Activated naive CD4-positive, alpha-beta T cell (primary cell): ENCODE measurements at places on chromosomes 1 and 21.

DNA sequence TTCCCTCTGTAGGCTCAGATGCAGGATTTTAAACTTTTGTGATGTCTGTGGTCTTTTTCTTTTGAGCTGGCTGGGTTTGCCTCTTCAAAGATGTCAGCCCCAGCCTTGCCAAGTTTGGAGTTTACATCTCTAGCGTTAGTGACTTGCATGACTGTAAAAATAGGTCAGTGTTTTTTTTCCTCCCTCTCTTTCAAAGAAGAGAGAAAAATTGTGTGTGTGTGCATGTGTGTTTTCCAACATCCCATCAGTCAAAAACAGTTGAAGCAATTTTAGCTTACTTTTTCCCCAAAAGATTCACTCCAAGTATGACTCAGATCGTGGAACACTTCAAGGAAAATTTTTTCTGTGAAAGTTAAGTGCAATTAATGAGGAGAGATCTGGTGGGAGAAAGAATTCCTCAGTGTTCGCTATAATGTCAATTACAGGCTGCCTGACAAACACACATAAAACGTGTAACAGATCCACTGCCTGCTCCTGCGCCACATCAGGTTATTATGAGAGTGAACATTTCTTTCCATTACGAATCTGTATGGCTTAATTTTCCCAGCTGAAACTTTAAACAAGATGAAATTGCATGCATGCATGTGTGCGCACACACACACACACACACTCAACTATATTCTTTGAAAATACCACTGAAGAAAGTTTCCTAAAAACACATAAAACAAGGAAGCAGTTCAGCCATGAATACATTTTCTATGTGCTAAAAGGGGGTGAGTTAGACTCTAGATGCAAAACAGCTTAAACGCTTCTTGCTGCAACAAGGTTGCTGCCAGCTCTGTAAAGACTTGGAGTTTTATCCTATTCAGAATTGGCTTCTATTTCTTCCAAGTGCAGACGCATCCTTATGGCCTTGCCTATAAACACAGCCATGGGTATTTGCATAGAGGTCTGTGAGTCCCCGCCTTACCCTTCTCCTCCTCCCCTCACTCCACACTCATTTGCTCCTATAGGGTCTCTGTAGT is 55.5 kb downstream of the TLR5 start:
- no peak for DNase-seq

GRCh38 chr21:36725793-36726386 is 27.0 kb downstream of the SIM2 start:
- no peak for DNase-seq

DNA sequence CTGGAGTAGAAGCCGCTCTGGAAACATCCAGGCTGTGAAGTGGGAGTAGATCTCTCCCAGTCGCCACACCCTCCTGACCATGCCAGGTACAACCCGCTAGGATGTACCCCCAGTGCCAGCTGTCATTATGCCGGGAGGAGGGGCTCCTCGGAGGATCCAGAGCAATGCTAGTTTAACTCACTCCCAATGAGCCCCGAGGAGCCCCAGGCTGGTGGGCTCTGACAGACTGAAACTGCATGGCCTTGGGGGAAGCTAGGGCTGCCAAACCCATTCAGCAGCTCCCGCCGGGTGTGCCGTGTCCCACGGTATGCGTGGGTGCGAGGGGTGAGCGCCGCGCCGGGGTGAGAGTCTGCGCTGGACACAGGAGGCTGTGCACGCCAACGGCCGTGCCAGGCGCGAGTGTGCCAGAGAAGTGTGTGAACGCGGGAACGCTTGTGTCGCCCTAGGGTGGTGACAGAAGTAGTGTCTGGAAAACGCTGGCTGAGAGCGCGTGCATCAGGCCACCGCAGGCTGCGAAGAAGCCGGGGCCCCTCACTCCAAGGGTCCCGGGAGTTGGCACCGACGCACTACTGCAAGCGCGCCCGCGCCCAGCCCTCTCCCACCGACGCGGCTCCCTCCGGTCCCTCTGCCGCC is 177.1 kb upstream of the EDN2 start:
- DNase-seq, result no peak

DNA sequence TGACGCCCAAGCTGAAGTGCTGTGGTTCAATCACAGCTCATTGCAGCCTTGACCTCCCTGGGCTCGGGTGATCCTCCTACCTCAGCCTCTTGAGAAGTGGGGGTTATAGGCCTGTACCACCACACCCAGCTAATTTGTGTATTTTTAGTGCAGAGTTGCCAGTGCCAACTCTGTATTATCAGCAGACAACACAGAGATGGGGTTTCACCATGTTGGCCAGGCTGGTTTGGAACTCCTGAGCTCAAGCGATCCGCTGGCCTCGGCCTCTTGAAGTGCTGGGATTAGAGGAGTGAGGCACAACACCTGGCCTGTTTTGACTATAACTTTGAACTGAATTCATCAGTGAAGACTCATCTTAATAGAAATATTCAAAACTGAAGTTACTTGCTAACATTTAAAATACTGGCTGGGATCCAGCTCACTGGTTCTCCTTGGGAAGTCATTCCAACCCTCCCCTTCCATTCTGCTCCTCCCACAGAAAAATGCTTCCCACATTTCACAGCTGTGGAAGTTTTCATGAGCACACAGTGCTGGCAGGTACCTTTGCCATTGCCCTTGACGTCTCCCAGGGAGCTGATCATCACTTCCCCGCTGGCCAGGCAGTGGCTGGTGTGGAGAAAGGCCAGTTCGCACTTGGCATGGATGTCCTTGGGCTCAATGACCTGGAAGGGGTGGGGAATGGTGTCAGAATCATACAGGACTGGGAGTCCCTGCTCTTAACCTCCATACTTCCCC is 4.7 kb downstream of the SELENBP1 start:
- no peak for DNase-seq

DNA sequence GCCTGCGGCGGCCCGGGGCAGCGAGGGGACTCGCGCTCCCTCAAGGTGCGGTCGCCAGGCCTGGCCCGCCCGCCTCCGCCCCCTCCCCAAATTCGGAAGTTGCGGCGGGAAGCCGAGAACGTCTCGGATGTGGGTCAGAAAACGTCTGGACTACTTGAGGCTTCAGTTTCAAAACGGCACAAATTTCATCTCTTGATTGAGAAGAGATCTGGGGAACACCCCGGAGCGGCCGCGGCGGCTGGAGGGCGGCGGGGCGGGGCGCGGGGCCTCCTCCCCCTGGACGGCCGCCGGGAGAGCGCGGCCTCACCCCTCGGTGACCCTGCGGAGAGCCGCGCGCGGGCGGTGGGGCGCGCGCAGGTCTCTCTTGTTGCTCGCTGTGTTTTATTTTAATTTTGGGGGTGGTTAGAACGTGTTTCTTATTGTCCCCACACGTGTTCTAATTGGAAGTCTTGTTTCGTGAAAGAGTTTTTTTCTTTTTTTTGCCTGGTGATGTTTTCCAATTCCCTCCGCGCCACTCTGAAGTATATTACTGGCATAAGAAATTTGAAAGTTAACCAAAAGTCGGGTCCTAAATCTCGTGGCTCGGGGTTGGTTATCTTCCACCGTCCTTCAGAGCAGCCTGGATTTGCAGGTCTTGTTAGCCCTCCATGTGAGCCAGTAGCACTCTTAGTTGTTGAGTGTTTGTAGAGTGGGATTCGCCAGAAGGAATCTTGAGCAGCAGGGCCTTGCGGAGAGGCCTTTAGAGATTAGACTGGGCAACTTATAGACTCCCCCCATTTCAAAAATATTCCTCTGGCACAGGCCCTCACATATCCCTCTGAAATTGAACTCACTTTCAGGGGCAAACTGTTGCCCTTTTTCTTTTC is 749 bp downstream of the PCBP3 start:
- no peak for DNase-seq

- DNase-seq, result no peak
Observed at GRCh38 chr1:27007909-27008582, 4.6 kb downstream of the TENT5B start.

GRCh38 chr1:97314685-97315084 is 593.1 kb downstream of the PTBP2 start:
- DNase-seq, result no peak

DNA sequence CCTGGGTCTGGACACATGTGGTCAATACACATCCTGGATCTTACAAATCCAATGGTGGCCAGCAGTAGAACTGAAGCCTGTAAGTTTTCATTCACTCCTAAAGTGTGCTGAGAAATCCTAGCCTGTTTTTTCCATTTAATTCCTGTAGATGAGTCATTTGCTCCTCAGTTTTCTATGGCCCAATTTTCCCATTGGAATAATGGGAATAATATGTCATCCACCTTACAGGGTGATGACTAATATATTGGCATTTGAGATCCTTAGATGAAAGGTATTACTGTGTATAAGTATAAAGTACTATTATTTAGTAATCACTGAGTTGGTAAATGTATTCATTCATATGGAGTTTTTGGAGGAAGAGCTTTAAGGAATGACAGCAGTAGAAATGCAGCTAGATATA is 89.7 kb upstream of the ADAR start:
- DNase-seq, result no peak

DNA sequence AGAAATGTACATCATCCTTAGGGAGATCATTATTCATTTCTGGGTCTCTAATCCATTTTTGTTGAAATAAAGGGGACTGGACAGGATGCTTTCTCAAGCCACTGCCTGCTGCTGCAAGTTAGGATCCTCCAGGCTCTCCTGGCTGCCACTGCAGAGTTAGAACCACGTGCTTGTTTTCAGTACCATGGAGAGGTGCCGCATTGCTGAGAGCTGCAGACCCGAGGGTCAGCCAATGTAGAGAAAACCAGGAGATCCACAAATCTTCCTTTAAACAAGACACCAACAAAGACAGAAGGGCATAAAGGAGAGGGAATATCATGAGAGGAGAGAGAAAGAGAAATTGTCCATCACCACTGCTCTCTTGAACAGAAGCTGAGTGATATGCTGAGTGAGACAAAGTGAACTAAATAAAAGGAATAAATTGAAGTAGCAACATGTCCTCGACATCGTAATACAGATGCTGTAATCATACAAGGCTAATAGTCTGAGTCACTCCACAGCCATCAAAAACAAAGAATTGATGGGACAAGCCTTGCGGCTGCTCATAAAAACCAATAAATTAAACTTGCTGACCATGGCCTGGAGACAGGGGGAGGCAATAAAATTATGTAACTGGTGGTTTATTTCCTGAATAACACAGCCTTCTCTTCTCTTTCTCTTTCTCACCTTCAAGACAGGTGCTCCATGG is 255.7 kb downstream of the OMA1 start:
- no peak for DNase-seq

DNA sequence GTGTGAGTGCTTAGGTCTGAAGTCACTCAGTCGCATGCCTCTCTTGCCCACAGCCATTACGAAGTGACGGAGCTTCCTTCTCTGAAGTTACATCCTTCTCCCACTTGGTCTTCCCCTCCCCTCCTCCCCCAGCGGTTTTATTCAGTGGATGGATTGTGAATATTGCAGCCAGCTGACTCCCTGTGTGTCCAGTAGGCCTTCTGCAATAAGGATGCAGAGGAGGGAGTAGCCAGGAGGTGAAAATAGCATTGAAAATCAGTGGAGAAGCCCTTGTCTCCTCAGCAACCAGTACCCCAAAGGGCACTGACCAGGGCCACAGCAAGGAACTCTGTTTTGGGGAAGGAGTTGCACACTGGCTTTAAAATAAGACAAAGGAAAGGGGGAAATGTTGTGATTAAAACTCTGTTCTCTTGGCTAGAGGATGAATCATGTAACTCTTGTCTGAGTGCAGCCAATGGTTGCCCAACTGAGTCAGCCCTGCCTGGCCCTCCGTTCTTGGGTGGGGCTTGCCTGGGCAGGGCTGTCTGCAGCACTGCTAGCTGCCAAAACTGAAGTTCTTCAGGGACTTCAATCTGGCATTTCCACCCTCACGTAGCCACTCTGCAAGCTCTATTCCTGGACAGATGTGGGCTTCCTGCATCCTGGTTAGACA is 4.3 kb downstream of the S100A10 start:
- no peak for DNase-seq

DNA sequence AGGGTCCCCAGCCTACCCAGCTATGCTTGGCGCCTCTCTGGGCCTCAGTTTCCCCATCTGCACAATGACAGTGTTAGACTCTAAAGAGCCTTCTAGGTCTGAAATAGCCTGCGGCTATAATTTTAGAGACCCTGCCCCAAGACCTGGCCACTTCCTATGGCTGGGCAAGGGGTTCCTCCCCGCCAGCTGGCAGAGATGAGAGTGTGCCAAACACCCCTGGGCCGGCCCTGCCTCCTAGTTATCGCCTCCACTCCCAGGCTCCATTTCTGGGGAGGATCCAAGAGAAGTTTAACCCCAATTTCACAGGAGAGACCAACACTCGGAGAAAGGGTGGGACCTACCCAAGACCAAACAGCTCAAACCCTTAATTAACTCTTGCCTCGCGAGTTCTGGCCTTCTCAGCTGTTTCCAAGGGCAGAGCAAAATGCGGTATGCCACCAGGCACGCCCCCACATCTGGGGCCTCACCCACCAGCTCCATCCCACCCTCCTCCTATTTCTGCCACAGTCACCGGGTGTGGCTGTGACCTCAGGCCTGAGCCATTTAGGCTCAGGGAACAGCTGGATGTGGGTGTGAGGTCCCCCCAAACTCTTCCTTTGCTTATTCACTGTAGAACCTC is 35.7 kb downstream of the TTC39A start:
- no peak for DNase-seq

DNA sequence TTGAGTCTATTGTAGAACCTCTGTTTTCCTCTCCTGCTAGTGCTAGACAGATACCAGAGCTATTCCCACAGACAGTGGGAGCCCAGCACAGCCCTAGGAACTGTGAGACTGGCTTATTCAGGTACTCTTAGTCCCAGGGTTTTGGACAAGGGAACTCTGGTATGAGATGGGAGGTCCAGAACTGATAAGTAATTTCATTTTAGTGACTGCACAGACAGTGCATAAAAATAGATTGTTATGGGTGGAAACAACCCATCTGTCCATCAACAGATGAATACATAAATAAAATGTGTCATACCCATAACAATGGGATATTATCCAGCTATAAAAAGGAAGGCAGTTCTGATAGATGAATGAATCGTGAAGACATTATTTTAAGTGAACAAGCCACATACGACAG is 9.0 kb downstream of the EPS8L3 start:
- no peak for DNase-seq

DNA sequence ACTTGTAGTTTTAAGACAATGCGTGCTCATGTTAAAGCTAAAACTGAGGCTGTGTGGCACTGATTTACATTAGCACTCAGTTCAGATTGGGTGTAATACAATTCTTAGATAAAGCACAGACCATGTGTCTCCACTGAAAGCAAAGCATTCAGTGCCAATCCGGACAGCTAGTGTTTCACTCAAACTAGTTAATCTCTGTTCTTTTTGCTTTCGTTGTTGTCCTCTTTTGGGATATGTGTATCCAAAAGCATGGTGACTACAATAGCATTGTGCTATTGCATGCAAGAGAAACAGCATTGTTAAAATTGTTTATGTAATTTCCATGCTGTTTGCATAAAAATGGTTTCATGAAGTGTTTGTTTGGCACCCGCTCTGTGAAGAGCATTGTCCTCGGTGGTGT is 54.6 kb downstream of the F3 start:
- no peak for DNase-seq

DNA sequence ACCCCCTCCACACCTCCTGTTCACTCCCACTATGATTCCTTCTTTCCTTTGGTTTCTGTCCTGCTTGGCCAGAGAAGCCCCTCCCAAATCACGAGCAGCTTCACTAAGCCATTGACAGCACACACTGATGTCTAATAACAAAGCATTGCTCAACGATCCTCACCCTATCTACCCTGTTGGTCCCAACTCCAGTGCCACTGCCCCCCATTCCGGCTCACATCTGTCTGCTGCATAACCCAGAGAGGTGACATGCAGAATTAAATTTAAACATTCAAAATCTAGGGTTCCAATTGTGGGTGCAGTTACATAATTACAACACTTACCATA is 236.9 kb downstream of the TTLL7 start:
- DNase-seq, result no peak

GRCh38 chr1:11898086-11898785 is 28.0 kb downstream of the KIAA2013 start:
- no peak for DNase-seq
